ENCODE measurements at places on chromosomes 11 and 22.

GRCh38 chr22:19793661-19794310 lies 33.2 kb downstream of the TBX1 start:
- DNase-seq = no peak

DNA sequence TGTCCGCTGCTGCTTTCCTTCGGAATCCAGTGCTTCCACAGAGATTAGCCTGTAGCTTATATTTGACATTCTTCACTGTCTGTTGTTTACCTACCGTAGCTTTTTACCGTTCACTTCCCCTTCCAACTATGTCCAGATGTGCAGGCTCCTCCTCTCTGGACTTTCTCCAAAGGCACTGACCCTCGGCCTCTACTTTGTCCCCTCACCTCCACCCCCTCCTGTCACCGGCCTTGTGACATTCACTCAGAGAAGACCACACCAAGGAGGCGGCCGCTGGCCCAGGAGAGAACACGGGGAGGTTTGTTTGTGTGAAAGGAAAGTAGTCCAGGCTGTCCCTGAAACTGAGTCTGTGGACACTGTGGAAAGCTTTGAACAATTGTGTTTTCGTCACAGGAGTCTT lies 15.4 kb upstream of the ST14 start:
- DNase-seq = no peak

DNA sequence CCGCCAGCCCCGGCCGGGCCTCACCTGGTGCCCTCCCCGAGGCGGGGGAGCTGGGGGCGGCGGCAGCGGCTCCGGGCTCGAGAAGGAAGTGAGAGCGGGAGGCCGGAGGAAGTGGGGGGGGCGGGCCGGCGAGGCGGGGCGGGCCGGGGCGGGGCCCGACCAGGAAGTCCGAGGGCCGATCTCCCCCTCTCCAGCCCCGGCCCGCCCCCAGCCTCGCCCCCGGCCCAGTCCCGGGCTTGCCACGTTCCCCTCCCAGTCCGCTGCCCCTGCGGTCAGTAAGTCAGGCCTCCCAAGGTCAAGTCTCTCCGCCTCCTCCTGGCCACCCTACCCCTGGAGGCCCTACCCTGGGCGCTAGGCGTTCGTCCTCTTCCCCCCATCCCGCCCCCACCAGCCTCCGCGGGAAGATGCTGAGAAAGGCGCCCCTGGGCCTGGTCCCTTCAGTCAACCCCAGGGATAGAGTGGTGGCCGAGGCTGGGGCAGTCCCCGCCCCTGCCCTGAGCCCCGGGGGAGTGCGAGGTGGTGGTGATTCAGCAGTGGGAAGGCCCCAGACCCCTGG lies at the start of gene RHOG:
Gene RHOG, minus strand, starts transcription at position 90 of the 556 bp plus-strand sequence. CDS start 12,821 bp downstream, outside the sequence.
- peak; percentile 90 for DNase-seq

- DNase-seq = no peak
Measured at GRCh38 chr11:129709801-129710398, 105.7 kb upstream of the TMEM45B start.

- DNase-seq = no peak
Measured at GRCh38 chr22:29259253-29259899, 8.4 kb downstream of the RHBDD3 start.

DNA sequence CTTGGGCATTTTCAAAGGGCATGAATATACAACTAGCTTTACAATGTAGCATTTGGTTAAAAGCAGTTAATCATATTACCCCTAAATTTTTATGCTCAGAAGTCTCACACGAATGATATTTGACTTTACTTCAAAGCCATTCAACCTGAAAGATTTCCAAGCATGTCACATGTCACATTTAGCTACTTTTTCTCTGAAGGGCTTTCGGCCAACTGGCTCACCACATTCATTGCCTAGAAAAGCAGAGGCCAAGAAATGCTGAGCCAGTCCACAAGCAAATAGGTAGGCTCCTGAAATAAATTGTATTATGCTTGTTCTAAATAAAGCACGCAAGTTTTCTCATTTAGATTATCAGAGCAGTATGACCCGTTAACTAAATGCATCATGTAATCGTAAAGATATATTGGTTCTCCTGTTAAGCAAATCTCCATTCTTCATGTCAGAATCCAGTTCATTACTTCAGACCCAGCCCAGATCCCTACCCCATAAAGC lies 30.6 kb downstream of the PAX6 start:
- DNase-seq = no peak

- no peak for DNase-seq
Measured at GRCh38 chr11:73334384-73335203, 26.5 kb downstream of the ARHGEF17 start.

- peak; percentile 40 for DNase-seq
Measured at GRCh38 chr11:61477727-61478148, 30.8 kb upstream of the LRRC10B start.

DNA sequence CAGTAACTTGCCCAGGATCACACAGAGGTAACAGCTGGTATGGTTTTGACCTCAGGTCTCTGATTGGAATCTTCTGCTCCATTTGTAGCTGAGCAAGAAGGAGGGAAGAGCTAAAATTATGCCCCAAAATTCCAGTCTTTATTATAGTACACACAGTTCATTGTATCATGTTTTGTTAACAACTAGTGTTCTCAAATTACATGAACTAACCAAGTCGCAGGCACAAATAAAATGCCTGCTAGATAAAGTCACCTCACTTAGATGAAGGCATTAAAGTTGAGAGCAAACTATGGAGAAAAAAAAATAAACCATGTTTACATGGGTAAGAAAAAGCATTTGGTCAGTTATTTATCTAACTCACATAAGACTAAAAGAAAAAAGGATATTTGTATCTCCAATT lies 58.8 kb downstream of the PDGFD start:
- no peak for DNase-seq

DNA sequence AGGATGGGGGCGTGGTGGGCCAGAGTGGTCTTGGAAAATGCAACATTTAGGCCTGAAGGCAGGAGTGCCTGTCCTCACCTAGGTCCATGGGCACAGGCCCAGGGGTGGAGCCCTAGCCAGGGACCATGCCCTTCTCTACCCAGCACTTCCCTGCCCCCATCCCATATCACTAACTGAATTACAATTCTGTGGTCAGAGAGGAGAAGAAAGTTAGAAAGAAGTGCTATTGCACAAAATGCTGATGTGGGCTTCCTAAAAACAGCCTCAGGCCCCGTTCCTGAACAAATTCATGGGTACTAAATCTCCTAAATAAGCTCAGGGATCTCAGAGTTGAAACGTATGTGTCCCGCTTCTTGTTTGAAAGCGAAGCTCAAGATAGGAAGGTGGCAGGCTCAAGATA lies 3.5 kb upstream of the ASRGL1 start:
- DNase-seq = no peak

DNA sequence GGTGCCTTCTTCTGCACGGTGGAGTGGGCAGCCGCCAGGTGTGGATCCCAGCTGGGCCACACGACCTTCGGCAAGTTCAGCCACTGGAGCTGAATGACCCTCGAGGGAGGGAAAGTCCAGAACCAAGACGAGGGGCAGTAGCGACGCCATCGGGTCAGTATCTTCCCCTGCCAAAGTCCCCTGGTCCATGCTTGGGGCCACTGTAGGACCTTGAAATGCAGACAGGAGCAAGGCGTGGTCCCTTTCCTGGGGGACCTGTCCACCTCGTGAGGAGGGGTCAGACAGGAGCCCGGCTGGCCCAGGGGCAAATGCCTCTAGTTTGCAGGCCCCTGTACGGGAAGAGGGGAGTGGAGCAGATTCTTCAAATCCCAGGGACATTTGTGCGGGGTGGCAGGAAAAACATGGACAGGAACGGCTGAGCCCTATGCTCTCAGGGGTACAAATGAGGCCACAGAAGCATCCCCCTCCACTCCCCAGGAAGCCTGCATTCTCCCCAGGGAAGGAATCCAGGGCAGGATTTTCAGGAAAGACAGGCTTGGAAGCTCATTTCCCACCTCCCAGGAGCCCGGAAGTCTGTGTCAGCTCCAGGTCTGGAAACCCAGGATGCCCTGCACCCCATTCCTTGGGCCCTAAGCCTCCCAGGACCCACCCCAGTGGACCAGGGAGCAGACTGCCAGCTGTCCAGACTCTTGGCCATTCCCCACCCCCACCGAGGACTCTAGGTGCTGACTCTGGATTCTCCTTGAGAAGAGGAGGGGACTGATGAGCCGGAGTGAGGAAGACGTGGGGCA lies 6.6 kb downstream of the SHANK2 start:
- DNase-seq = no peak

GRCh38 chr22:21642584-21643448 lies 714 bp downstream of the SDF2L1 start:
- DNase-seq = no peak

DNA sequence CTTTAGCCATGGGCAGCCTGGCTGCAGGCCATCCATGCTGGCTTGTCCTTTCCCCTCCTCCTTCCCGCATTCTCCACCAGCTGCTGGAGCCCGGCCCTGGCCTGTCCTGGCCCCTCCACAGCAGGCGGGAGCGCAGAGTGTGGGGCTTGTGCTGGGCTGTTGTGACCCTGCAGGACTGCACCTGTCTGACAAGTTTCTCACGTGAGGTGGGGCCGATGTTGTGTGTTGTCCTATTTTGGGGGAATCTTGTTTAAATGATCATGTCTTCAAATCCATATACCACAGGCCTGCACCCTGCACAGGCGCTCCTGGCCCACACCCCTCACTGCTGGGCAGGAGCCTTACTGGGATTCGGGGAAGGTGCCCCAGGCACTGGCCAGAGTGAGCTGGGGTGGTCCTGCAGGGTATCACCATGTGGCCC lies 30.4 kb downstream of the TBC1D22A start:
- no peak for DNase-seq

- DNase-seq = no peak
Measured at GRCh38 chr22:42039271-42039670, 31.3 kb downstream of the NAGA start.

DNA sequence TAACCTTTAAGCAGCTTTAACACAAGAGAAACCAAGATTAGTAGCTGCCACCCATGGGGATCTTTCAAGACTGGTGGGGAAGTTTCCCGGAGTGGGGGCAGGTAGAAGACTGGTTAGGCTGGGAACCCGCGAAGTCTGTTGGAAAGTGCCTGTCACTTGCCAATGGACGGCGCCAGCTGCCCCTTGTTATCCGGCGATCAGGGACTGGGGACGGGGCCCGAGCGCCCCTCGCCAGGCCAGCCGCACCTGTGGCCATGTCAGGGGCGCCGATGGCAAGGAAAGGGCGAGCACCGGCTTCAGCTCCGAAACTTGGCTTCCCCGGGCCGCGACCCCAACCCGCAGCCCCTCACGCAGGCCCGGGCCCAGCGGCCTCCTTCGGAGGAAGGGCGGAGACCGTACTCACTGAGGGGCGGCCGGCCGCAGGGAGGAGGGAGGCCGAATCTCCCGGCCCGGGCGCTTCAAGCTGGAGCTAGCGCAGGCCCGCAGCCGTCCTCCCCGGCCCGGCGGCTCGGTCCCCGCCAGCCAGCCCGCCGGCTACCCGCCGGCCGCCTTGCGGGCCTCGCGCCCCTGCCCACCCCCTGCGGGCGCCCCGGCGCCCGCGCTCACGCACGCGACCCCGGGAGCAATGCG lies 539 bp downstream of the EIF4ENIF1 start:
- peak; percentile 15 for DNase-seq

GRCh38 chr22:36659762-36660509 lies 43.6 kb downstream of the CACNG2 start:
- peak; percentile 40 for DNase-seq

- DNase-seq = no peak
Measured at GRCh38 chr11:102120437-102120973, 10.3 kb downstream of the YAP1 start.

DNA sequence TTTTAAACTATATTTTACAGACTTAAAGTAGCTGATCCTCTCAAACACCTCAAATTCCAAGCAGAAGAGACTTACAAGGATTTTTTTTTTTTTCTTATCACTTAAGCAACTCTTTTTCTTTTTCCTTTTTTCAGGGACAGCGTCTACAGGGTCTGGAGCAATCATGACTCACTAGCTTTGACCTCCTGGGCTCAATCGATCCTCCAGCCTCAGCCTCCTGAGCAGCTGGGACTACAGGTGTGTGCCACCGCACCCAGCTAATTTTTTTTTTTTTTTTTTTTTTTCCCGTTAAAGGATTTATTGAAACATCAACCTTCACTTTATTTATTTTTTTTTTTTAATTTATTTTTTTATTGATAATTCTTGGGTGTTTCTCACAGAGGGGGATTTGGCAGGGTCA lies 4.5 kb upstream of the MACROD1 start:
- DNase-seq = no peak

GRCh38 chr11:125141178-125141577 lies 23.4 kb upstream of the PKNOX2 start:
- no peak for DNase-seq

GRCh38 chr11:81874635-81875034 lies 859.0 kb downstream of the FAM181B start:
- DNase-seq = no peak

DNA sequence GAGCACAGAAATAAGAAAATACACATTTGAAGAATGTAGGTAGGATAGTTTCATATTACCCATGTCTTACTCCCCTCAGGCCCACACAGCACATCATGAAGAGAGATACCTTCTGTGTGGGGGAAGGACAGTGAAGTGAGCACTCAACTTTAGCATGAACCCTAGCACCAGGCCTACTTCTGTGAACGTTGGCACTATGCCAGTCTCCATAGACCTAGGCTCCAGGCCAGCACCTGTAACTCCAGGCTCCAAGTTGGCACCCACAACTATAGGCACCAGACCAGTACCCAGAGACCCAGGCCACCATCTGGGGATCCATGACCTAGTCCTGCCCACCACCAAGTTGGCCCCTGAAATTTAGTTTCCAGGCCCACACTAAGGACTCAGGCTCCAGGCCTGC lies 410.9 kb downstream of the INSC start:
- no peak for DNase-seq

- no peak for DNase-seq
Measured at GRCh38 chr11:131411636-131412035, 41.2 kb downstream of the NTM start.

- no peak for DNase-seq
Measured at GRCh38 chr11:74265256-74265655, 46.2 kb downstream of the P4HA3 start.

DNA sequence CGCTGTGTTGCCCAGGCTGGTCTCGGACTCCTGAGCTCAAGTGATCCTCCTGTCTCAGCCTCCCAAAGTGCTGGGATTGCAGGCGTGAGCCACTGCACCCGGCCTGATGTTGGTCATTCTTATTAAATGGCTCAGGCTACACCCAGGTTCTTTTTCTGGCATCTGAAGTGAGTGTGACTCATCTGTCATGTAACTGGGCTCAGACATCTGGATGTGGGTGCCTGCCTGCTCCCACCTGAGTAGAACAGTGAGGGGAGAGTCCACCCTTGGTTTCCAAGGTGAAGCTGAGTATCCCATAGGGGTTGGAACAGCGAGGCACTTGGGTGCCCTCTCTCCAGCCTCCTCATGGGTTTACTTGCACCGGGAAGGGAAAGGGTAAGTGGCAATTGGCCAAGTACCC lies 36.7 kb upstream of the EIF3D start:
- no peak for DNase-seq

- DNase-seq = no peak
Measured at GRCh38 chr11:132033051-132033450, 662.6 kb downstream of the NTM start.

DNA sequence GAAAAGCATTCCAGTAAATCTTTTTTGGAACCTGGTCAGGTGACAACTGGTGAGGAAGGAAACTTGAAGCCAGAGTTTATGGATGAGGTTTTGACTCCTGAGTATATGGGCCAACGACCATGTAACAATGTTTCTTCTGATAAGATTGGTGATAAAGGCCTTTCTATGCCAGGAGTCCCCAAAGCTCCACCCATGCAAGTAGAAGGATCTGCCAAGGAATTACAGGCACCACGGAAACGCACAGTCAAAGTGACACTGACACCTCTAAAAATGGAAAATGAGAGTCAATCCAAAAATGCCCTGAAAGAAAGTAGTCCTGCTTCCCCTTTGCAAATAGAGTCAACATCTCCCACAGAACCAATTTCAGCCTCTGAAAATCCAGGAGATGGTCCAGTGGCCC lies 24.1 kb upstream of the TTC36 start:
- no peak for DNase-seq

GRCh38 chr11:11672789-11673188 lies 51.0 kb upstream of the GALNT18 start:
- no peak for DNase-seq

All from stimulated activated CD8-positive, alpha-beta memory T cell treated with anti-CD3 and anti-CD28 coated beads, Interleukin-4, amount 100 ng/mL, for 24 hours (primary cell).